Amniotic epithelial cell (primary cell): ENCODE measurements at places on chromosomes 16 and 17.

- peak; percentile 33 for DNase-seq
These were observed 76.7 kb downstream of the C16orf95 start for GRCh38 chr16:87240211-87241136.

GRCh38 chr17:63984651-63985386 is 12.1 kb upstream of the SCN4A start:
- peak; percentile 89 for DNase-seq

GRCh38 chr16:58789351-58789750 is 55.2 kb upstream of the GOT2 start:
- peak; percentile 11 for DNase-seq

DNA sequence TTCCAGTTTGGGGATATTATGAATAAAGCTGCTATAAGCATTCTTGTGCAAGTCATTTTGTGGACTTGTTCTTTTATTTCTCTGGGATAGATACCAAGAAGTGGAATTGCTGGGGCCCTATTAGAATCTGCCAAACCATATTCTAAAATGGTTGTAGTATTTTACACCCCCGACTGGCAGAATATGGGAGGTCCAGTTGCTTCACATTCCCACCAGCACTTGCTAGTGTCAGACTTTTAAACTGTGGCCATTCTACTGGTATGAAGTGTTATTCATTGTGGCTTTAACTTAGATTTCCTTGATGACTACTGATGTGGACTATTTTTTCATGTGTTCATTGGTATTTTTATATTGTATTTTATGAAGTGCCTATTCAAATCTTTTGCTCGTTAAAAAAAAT is 18.1 kb upstream of the NUP93 start:
- DNase-seq = peak; percentile 21

- no peak for DNase-seq
These were observed 13.6 kb downstream of the USP36 start for GRCh38 chr17:78826836-78827509.

DNA sequence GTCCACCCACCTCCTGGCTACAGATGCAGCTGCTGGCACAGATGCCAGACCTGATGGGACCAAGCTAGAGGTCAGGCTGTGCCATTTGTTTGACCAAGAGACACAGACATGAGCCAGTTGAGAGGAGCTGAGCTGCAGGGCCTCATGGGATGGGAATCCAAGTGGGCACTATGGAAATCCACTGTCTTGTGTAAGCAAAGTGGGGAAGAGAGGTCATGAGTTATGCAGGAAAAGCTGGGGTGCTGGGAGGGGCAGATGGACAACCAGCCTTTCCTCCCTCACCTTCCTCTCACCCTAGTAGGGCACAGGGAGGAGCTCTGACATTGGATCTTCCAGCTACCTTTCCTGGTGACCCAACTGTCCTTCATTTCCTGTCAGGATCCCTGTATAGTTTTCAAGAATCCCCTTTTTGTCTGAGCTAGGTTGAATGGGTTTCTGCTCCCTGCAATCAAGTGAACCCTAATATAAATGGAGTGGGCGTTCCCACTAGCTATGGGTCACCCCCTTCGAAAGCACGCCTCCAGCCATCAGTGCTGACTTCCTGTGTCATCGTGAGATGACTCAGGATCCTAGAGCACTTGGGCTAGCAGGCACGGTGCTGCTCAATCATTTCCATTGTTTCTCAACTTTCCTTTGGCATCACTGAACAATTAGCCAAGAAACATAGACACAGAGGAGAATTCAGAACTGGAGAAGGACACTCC is 13.6 kb downstream of the ATPAF2 start:
- peak; percentile 59 for DNase-seq

DNA sequence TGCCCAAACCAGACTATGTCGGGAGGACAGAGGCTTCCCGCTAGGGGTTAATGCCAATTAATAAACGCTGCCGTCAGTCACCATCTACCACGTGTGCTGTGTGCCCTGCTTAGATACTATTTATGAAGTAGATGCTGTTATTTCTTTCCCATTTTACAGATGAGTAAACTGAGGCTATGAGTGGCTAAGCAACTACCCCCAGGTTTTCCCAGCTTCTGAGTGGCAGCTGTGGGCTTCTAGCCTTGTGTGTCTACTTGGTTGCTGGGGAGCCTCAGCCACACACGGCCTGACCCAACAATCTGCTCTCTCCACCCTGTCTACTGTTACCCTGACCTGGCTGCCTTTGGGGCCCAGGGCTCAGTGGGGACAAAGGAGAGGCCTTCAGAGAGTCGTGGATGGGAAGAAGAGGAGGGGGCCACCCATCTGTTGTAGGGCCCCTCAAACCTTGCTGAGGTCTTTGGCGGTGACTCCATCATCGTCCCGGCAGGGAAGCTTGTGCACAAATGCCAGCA is 7.1 kb downstream of the GIT1 start:
- DNase-seq = no peak

GRCh38 chr16:25155553-25156460 is 44.3 kb downstream of the LCMT1 start:
- DNase-seq = peak; percentile 93

GRCh38 chr17:41519501-41520224 is 973 bp upstream of the KRT15 start:
- DNase-seq = no peak

DNA sequence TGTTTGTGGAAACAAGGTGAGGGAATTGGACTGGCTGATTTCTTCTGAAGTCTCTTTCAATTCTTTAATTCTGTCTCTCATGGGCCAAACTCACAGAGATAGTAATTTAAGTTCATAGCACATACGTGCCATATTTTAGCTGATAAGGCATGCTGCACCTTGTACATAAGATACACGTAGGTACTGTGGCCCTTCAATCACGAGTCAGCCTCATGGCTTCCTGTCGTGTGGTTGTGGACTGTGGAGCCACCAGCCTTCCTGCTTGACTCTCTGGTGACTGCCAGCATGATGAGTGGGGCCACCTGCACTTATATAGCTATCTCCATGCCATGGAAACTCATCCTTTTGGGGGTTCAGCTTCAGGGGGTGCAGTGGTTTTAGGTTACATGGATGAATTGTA is 25.1 kb downstream of the KSR1 start:
- DNase-seq = no peak

DNA sequence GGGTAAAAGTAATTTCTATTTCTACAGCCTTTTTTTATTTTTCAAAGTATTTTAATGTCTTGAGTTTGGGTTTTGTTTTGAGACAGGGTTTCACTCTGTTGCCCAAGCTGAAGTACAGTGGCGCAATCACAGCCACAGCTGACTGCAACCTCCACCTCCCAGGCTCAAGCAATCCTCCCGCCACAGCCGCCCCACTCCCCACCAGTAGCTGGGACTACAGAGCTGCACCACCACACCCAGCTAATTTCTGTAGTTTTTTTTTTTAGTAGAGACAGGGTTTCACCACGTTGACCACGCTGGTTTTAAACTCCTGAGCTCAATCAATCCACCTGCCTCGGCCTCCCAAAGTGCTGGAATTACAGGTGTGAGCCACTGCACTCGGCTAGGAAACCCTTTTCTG is 44.0 kb downstream of the TUBD1 start:
- DNase-seq = peak; percentile 93

DNA sequence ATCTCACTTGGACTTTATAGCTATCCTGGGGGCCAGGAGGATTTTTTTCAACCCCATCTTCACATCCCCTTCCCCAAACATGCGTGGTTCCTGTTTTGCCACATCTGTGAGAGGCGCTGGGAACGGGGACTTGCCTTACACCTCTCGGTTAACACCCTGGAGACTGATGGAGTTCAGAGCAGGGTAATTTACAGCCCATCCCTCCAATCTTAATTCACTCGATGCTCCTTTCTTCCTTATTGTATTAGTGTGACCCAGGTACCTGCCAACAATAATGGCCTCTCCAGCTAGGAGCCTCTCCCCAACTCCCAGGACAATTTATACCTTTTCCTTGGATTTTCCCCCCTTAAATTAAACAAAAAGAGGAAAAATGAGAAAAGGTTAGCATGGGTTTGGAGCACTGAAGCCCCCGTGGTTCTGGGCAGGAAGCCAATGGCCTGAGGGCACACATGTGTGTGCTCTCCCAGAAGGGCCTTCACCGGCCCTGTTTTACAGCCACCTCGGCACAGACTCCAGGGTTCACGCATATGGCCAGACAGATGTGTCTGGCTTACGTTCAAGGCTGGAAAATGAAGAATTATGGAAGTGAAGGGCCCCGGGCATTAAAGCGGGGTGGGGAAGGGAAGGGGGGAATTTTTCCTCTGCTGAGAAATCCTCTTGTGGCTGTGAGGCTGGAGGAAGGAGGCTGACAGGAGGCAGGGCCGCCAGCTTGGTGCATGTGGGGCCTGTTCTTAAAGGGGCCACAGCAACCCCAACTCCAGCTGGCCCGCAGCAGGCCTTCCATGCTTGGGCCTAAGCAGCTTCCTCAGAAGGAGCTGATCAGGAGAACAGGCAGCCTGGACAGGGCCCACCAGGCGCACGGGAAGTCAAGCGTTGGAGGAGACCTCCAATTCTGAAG is 21.4 kb downstream of the HIC1 start:
- DNase-seq = peak; percentile 59

DNA sequence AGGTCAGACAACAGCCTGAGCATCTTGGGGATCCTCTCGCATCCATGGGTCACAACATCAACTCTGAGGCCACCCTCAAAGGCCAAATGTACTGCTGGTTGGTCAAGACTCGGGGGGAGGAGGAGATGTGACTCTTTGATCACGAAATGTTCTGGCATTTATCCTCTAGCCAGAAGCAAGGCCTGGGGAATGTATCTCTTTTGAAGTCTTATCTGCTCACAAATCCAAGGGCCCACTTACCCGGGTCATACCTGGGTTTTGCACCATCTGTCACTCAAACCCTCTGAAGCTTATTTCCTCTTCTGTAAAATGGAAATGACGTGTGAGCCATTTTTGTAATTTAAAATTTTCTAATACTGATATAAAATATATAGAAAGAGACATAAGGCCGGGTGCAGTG is 13.2 kb downstream of the CA7 start:
- DNase-seq = peak; percentile 6

DNA sequence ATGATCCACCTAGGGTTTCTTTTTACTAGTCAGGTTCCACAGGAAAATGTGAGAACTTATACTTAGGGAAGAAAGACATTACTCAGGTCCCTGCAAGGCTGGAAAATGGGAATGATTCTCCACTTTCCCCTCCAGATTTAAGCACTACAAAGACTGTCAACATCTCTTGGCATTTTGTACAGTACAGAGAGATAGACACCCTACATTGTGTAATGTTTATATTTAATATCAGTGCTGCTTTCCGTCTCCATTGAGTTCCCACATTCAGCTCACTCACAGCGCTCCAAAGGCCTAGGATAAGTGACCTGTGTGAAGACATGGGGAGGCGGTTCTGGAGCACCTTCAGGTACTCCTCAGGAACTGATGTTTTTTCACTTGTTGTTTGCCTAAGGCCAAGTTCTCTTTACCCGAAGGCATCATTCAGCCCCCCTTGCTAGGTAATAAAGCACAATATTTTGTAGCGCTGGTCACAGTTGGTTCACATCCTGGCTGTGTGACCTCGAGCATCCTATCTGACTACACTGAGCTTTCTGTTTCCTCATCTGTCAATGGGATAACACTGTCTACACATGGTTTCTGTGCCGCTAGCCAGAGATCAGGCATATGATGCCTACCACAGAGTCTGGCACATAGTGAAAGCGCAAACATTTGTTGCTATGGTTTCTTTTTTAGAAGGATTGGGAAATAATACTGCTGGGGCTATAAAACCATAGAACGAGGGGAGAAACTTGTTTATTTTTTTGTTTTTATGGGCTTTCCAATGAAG is 226.6 kb downstream of the ZFHX3 start:
- no peak for DNase-seq

DNA sequence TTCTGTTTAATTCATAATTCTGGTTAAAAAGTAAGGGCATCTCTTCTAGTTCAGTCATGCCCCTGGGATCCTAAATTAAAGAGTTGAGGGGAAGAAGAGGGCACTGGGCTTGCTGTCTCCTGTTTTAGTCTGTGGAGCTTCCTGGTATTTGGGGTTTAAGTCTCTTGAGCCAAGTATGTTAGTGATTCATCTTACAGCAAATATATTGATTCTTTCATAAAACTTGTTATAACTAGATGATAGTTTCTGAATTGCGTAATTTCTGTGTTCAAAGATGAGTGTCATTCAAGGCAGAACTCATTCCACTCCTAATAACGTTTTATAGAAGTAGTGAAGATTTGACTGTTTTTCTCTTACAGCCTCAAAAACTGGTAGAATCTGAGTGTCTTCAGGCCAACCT is 1.7 kb downstream of the TXNDC17 start:
- DNase-seq = no peak

GRCh38 chr16:50360033-50360778 is 8.6 kb downstream of the BRD7 start:
- peak; percentile 51 for DNase-seq

DNA sequence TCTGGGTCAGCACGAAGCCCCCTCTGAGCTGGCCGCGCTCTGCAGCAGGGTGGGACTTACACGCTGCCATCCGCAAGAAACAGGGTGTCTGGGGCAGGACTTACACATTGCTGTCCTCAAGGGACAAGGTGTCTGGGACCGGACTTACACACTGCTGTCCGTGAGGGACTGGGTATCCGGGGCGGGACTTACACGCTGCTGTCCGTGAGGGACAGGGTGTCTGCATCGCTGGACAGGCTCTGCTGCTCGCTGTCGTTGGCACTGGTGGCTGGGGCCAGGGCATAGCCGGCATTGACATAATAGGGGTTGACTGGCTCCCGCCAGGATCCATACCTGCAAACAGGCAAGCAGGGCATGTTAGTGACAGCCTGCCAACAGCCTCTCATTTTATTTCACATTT is 31.4 kb downstream of the PDIA2 start:
- DNase-seq = no peak

DNA sequence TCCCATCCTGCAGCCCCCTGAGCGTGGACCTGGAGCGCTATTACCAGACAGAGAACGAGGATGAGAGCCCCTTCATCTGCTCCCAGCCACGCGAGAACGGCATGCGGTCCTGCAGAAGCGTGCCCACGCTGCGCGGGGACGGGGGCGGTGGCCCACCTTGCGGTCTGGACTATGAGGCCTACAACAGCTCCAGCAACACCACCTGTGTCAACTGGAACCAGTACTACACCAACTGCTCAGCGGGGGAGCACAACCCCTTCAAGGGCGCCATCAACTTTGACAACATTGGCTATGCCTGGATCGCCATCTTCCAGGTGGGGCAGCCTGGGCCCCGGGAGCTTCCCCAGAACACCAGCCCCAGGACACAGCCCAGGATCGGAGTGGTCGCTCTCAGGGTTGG is 12.0 kb downstream of the CACNA1G start:
- no peak for DNase-seq

- DNase-seq = no peak
These were observed 412 bp downstream of the EPN2 start for GRCh38 chr17:19237389-19238166.

- no peak for DNase-seq
These were observed 9.4 kb upstream of the CMTM4 start for GRCh38 chr16:66705790-66706505.

GRCh38 chr17:39014044-39014794 is 47.0 kb upstream of the FBXO47 start:
- peak; percentile 81 for DNase-seq

GRCh38 chr17:55411463-55411855 is 10.2 kb downstream of the MMD start:
- no peak for DNase-seq
